ENCODE measurements at places on chromosomes 7 and 10. TPM values are rescaled to one million over a fixed set of nuclear protein-coding genes. Genes with fewer than 3 reads are reported as not detected.
A peak's percentile ranks its signal among the peaks of the same experiment; 100 is the strongest.

DNA sequence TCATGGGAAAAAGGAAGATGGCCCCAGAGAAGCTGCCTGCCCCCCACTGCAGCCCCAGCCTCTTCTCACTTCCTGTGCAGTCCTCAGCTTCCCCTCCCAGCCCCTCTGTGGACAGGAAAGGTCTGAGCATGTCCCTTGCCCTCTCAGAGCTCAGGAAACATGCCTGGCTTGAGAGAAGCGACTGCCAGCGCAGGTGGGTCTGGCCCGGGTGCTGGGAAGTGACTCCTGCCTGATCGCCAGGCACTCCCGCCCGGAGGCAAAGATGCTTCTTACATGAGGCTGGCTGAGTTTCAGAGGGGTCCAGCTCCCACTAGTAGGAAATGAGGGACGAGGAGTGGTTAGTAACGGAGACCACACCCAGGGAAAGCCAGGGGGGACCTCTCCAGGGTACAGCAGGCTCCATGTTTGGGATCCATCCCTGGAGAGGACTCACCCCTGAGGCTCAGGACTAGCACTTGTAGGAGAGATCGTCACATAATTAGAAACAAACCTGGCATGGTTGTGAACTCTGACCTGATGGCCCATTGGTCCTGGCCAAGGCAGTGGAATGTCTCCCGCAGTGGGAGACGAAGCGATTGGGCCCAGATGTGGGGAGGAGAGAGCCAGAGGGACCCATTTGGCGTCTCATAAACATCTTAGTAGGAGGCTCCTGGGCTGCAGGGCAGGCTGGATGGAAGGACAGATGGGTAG, 12.3 kb downstream of the ELN start:
- no peak overlapping the region for H3K4me3 ChIP-seq
- H3K27me3 ChIP-seq: no peaks in the 10 kb centered on the region
- H3K27ac ChIP-seq: peak overlapping the region; percentile 53

GRCh38 chr10:77493851-77494261, 143.8 kb downstream of the KCNMA1 start:
- DNase-seq: no peak
- H3K27me3 ChIP-seq: no peaks in the 10 kb centered on the region
- H3K4me1 ChIP-seq: no peaks in the 10 kb centered on the region
- no peak overlapping the region for H3K4me3 ChIP-seq
- no peaks in the 10 kb centered on the region for H3K36me3 ChIP-seq

DNA sequence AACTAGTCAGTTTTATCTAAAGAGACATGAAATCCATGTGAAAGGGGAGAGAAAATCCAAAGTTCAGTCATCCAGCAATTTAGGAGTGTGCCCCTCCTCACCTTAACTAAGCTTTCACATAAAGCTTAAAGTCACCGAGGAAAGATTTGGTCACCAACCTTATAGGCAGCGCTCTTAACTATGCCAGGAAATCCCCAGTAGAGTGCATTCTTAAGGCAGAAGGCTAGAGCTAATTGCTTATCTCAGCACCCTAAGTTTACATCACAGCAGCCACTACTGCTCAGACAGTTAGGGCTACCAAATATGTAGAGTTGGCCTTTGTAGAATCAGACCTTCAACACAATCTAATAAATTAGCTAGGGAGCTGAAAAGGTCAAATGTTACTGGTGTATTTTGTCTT, 47.9 kb downstream of the MTPN start:
- no peak for DNase-seq
- H3K4me3 ChIP-seq: no peak overlapping the region

Gene LRRD1
- 0.19 TPM for total RNA-seq

Gene IDI2
- not detected for total RNA-seq

Gene LRRC17
- 0.83 TPM for total RNA-seq

Gene PHYHIPL
- 0.52 TPM for total RNA-seq

Gene TDRD1
- 0.42 TPM for total RNA-seq

Gene ZNF479
- not detected for total RNA-seq

Gene EPHA1
- total RNA-seq: 0.17 TPM

All from esophagus muscularis mucosa (tissue), 4 donors.